Stimulated activated CD4-positive, alpha-beta T cell treated with anti-CD3 and anti-CD28 coated beads, Interleukin-4, amount 100 ng/mL, for 48 hours (primary cell): ENCODE measurements at places on chromosomes 1 and 21.

DNA sequence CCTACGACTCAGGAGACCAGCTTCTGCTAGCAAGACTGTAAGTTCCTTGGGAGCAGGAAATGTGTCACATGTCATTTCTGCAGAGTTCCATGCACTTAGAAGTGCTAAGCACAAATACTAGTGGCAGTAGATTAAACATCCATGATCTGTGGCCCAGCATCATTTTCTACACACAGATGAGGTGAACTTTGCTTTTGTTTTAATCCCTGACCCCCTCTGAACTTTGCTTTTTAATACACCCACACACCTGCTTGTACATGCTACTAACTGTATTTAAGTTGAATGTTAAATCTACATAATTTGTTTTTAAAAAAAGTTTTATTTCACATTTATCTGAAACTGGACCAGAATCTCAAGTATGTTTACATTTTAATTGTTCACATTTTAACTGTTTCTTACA lies 24.5 kb downstream of the SLC35D1 start:
- no peak for DNase-seq

DNA sequence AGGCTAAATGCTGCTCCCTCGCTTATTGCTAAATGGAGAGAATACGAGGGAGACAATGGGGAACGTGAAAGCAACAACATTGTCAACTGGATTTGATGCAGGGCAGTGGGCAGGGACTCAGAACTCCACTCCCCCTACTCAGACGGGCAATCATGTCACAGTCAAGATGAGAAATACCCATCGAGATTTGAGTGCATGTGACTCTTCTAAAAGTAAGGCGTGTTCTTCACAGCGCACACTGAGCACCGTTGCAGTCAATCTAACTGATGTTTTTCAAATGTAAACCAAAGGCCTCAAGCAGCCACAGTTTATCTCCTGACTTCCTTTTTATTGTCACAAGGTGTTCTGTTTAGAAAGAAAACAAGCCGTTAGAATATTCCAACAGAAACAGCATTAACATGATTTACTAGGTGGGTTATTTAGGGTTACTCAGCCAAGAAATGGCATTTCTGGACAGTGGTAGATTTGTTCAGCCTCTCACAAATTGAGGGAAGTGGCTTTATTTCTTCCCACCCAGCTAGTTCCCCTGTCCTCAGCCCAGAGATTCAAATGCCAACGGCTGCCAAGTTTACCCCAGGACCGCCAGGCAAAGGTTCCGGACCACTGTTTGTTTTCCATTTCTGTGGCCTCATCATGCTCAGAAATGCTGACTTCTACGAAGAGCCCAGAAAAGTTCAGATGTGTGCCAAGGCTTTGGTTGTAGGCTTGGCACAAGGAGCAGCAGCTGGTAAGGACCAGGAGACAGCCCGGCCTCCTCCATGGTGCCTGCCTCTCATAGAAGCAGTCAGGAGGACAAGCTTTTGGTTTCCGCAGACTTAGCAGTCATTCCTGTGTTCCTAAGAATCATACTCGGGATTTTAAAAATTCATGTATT lies 171.4 kb downstream of the KIF26B start:
- DNase-seq = no peak

GRCh38 chr21:32382108-32382644 lies 10.6 kb downstream of the URB1 start:
- no peak for DNase-seq

DNA sequence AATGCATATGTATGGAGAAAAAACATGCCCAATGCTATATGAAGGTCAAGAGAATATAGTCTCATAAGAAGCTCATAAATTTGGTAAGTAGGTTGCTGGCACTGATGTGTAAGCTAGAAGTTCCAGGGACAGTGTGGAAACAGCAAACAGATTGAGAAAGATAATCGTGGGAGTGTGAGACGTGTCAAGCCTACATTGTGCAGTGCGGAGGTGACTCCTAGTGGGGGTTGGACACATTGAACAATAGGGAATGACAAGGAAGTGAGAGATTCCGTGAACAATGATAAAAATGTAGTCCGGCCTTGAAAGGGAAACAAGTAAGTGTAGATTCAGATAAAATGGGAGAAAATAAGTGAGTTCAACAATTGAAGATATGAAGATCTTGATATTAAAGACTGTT lies 788.4 kb upstream of the PRMT6 start:
- no peak for DNase-seq

- no peak for DNase-seq
These were observed 17.2 kb downstream of the LGALS8 start for GRCh38 chr1:236540813-236541465.

GRCh38 chr1:221708987-221709386 lies 32.9 kb downstream of the DUSP10 start:
- no peak for DNase-seq

DNA sequence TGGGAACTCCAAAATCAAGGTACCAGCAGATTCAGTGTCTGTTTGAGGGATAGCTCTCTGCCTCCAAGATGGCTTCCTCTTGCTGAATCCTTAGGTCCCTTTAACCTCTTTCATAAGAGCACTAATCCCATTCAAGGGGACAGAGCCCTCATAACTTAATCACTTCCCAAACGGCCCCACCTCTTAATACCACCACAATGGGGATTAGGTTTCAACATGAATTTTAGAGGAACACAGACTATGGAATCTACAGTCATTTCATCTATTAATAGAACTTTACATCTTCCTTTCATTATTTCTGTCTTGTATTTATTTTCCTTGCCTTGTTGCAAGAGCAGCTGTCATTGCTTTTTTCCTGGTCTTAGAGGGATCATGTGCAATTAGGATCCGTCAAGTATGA lies 30.3 kb downstream of the HOOK1 start:
- DNase-seq = no peak
